ENCODE measurements at places on chromosomes 5 and 9.

- no peak for DNase-seq
Measured at GRCh38 chr5:17157294-17157693, 60.1 kb upstream of the BASP1 start.

DNA sequence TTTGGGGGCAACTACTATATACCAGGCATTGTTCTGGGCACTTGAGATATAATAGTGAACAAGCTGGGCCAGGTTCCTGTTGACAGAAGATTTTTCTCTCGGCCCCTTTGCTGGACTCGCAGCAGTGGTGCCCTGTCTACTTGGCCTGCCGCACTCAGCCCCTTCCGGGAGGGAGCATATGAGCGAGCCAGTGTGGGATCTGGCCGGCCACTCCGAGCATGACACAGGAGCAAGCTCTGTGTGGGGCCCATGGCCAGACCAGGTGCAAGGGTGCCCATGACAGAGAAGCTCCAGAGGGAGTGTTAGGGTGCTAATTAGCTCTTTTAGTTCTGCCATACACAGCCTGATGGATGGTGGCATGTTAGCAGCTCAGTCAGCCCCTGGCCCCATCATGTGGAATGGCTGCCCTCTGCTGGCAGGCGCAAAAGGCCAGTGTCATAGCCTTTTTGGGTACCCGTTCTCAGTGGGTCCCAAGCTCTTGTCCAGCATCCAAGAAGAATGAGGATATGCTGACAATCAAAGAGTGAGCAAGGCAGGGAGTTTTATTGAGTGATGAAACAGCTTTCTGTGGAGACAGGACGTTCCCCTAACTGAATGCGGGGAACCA lies 9.3 kb upstream of the KIF4B start:
- peak; percentile 9 for DNase-seq

DNA sequence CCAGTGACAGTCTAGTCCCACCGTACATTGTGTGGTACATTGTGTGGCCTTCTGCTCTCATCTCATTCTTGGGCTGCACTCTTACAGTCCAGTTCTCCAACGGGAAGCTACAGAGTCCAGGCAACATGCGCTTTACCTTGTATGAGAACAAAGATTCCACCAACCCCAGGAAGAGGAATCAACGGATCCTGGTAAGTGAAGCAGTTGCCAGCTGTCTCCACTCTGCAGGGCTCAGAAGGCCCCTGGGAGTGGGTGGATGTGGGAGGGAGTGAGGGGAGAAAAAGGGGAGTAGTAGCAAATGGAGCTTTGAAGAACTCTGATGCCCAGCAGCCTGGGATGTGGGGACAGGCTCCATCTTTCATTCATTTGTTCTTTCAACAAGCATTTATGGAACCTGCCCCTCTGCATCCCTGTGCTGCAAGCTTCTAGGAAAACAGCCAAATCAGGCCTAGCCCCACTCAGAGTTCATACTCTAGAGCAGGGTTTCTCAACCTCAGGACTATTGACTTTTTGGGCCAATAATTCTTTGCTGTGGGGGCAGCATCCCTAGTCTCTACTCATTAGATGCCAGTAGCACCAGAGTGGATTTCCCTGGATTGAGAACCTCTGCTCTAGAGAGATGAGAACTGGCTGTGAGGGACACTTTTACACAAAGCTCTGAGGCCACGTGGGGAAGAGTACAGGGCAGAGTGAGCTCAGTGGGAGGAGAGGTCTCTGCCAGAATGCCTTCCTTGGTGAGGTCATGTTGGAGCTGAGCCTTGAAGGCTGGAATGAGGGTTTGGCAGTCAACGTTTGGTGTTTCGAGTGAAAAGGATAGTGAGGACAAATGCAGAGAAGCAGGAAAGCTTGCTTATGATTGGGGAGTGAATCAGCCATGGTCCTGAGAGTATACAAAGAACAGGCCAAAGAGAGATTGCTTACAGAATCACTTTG lies 1.1 kb downstream of the POLR1E start:
- DNase-seq = peak; percentile 18

GRCh38 chr5:178174456-178174855 lies 12.7 kb downstream of the GMCL2 start:
- DNase-seq = no peak

DNA sequence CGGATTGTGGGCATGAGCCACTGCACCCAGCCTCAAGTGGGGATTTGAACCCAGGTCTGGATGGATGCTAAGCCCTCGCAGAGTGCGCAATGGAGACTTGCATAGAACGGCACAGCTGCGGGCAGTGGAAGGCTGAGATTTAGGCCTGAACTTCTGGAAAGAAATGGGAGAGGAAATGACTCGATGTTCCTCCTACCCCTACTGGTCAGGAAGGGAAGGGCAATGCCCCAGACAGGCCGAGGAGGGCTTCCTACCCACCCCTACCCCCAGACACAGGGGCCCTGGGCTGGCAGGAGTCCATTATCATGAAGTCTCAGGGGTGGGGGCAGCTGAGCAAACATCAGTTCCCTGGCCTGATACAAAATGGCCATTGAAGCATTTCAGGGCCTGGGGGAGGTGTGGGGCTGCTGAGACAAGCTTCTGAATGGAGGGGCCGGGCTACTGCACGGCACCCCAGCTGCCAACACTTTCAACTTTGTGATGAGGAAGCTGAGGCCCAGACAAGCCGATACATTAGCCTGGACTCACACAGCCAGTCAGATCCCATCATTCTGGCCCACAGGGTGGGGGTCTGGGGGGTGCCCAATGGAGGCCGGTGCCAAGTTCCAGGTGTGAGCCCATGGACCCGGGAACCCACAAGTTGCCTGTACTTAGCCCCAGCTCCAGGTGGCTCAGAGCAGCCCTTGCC lies 13.5 kb upstream of the WDR38 start:
- DNase-seq = no peak

DNA sequence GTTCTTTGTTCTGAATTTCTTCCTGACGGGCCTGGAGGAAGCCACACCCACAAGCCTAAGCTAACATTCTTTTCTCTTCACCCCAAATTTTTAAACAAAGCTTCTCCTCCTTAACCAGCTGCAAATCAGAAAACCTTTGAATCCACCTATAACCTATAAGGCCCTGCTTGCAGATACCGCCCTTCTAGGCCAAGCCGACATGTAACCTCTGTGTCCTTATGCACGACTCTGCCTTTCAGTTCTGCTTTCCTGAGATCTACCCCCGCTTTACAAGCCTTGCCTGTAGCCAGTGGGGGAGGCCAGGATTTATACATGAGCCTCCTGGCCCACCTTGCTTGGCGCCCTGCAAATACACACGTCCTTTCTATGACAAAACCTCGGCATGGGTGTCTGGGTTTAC lies 19.3 kb downstream of the BRD9 start:
- no peak for DNase-seq

DNA sequence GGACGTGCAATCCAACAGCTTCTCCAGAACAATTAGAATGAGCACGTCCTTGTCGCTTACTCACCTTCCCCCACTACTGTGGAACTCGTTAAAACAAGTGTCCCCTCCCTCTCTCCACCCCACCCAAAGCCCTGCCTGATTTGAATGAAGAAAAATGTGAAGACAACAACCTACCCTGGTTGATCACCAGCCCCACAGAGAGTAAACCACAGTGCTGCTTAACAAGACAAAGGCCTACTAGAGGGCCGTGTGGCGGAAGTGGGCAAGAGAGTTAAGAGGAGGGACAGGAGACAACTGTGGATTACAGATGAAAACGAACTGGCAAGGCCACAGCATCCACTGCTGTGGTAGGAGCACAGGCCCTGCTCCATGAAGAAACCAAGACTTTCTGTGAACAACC lies 51.1 kb downstream of the CDK5RAP2 start:
- no peak for DNase-seq

- no peak for DNase-seq
Measured at GRCh38 chr9:68705531-68706362, 707 bp downstream of the PIP5K1B start.

DNA sequence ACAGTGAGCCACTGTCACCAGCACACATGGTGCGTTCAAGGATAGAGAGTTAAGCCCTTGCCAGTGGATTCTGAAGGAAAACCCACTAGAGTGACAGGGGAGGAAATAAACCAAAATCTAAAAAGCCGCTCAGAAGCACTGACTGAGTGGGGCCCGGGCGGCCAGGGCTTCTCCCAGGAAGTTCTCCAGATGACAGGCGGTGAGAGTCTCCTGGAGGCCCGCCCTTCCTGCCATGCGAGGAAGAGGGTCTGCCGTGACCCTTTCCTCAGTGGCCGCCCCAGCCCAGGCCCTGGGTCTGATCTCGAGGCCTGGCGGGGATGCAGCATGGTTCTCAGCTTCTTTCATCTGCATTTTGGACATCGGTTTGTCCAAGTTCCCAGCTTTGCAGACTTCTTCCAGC lies 14.9 kb downstream of the OLFM1 start:
- DNase-seq = no peak

DNA sequence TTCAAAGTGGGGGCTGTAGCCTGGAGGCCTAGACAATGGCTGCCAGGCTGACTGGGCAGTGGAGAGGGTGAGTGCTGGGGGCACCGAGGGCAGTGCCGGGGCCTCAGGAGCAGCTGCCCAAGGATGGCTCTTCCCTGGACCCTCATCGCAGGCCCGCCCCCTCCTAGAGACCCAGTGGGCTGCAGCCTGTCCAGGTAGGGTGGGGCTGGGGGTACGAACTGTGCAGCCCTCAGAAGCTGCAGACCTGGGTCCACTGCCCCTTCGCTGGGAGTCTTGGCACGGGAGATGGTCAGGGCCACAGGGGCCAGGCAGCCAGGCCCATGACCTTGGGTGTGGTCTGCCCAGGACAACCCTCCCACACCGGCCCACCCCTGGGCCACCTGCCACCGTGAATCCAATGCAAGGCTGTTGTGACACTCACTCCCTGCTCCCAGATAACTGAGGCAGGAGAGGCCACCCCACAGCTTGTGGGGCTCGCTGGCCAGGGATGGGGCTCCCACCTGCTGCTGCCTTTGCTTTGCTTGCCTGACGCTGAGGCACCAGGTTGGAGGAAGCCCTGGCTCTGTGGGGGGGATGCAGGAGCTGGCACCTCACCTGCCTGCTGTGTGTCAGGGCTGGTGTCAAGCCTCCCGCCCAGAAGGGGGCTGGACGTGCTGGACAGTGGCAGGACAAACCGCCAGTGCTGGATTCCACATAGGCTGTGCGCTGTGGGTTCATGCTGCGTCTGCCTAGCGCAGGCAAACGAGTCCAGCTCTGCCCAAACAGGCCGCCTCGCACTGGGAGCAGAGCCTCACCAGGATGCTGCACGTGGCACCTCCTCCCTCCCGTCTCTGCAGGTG lies 23.1 kb upstream of the SLC9A3 start:
- no peak for DNase-seq

DNA sequence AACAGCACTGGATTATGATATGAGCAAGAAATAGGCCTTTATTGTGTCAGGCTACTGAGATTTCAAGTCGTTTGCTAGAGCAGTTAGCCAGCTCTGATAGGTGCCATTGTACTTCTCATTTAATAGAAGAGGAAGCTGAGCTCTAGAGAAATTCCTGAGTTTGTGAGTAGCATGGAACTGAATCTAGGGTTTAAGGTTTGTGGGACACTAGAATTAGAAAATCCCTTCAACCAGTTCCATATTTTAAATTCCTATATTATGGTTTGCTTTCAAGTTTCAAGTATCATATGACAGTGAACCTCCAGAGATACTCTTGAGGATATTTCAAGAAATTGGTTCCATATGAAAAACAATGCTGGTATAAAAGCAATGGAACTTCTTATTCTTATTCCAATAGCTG lies 87.6 kb downstream of the ANKRD55 start:
- no peak for DNase-seq

DNA sequence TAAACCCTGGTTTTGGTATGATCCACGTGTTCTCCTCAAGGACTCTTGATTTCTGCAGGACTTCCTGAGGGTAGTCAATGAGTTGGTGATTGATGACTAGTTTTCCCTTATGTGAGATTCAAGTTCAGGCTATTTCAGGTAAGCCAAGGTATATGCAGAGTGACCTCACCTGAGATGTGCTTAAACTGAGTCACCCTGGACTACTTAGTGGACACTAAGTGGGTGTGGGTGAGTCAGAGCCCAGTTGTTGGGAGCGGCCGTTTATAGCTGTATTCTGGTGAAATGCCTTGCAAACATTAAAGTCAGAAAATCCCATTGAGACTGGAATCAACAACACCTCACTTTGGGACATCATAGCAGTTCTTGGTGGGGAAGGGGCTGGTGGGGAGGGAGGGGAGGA lies 62.9 kb downstream of the SLC28A3 start:
- no peak for DNase-seq

DNA sequence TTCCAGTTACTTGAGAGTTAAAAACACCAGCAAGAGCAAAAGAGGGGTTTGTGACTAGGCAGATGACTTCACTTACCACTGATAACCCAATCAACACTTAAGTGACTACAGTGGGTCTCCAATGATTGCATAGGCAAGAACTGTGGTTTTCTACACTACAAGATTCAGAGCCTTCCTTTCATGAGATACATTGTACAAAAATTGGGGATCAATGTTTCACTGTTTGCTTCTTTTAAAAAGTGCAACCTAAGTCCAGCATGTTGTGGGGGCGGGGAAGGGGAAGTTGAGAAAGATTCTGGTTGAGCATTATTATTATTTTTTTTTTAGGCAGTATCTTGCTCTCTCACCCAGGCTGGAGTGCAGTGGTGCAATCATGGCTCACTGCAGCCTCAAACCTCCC lies 3.6 kb downstream of the IQGAP2 start:
- DNase-seq = no peak

DNA sequence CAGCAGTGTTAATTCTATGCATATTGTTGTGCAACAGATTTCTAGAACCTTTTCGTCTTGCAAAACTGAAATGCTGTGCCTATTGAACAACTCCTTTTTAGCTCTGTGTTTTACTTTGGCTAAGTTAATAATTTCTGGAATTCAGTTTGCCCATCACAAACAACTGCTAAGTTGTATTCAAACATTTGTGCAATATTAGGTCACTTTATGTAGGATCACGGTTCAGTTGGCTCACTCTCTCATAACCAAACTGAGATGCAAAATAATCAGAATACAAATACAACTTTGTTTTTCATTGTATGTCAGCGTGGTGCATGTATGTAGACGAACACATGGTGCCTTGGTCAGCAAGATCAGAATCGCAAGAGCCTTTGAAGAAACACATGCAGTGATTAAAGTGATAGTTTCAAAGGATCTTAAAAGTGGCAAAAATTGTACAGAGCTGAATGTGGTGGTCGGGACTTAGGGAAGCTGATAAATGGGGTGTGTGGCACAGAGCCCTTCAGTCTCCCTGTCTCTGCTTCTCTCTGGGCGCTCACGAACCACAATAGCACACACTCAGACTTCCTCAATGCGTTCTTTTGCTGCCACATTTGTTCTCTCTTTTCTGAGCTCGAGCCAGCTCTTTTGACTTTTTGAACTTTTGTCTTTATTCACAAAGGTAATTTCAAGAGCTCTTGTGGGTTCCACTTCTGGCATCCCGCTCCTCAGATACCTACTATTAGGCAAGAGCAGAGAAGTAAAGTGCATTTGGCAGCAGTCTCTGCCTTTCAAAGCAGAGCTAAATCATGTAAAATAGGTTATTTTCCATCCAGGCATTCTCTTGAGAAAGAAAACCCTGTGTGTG lies 112.4 kb upstream of the CTSL start:
- no peak for DNase-seq

GRCh38 chr5:90488791-90489190 lies 14.1 kb downstream of the POLR3G start:
- no peak for DNase-seq
